ENCODE measurements at places on chromosomes 4 and X.

DNA sequence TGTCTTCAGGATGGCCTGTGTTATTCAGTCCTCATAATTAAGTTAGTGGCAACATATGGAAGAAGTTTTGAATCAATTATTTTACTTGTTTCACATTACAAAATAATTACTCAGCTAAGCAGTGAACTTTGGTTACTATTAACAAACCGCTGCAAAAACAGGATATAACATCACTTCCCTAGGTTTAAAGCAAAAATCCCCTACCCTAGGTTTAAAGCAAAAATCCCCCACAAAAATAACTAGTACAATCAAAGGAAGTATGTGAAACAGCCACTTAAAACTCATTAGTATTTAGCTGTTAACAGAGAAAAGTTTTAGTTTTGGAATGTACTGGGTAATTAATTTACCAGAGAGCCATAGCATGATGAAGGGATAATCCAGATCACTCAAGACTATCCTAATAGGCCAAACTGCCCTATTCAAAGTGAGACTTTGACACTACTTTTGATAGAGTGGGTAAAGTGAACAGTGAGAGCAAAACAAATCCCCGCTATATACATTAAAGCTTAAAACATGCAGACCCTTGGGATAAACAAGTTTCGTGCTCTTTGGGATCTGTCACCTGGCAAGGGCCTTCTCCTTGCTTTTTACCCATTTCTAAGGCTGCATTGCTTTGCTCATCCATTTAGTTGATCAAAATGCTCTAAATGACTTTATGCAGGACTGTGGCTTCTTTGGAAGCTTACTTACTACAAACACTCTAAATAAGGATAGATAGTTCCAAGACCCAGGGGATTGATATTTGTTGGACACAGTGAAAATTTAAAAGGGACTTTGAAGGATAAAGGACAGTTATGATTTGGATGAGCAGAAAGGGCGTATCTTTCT lies 36.4 kb upstream of the GPR174 start:
- no peak for DNase-seq

DNA sequence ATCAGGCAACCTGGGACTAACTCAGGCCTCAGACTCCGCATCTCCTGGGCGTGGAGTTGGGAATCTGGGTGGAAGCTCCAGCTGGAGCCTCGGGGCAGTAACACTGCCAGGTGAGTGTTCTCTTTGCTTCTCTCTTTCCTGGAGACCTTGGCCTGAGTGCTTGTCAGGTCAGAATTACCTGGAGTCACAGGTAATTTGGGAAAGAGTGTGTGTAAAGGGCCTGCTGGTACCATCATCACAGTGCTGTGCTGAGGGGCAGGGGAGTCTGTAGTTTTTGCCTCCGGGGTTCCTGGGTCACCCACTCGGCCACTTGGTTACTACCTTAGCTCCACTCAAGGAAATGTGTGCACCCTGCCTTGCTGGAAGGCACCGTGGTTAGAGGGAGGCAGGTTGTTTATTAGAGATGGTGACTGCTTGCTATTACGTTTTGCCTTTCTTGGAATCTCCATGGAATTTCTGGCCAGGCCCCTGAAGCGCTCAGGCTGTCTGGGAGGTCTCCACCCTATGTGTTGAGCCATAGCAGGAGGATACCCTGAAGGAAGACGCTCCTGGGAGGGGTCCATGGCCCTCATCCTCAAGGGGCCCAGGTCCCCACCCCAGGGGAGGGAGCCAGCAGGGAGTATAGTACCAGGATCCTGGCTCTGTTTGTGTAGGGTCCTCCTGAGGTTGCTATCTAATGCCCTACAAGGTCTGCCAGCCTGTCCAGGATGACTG lies 2.9 kb downstream of the GPR78 start:
- no peak for DNase-seq

GRCh38 chr4:153181293-153181692 lies 22.9 kb upstream of the TRIM2 start:
- DNase-seq = peak; percentile 41

GRCh38 chr4:152021788-152022438 lies 261.1 kb upstream of the GATB start:
- no peak for DNase-seq

Data from ELF-1 (cell line).